ENCODE measurements at places on chromosomes 11 and 22. TPM values are rescaled to one million over a fixed set of nuclear protein-coding genes. Genes with fewer than 3 reads are reported as not detected.

OOSP1 gene
- not detected for total RNA-seq

TRABD gene
- total RNA-seq: 11.2 TPM

LMF2 gene
- total RNA-seq: 40.6 TPM

C1QTNF5 gene
- total RNA-seq: 53.2 TPM

NFRKB gene
- total RNA-seq: 21.3 TPM

EEF1G gene
- 1,360 TPM for total RNA-seq

MMP11 gene
- total RNA-seq: 3.9 TPM

NUP50 gene
- 49.5 TPM for total RNA-seq

CRYBB2 gene
- not detected for total RNA-seq

SCUBE1 gene
- total RNA-seq: 7.4 TPM

OR6A2 gene
- total RNA-seq: 0.76 TPM

THY1 gene
- 669 TPM for total RNA-seq

RTL10 gene
- total RNA-seq: 14.2 TPM

TST gene
- 17.5 TPM for total RNA-seq

GLYATL2 gene
- total RNA-seq: 1.5 TPM

MS4A8 gene
- total RNA-seq: not detected

CARD18 gene
- total RNA-seq: not detected

POTEH gene
- not detected for total RNA-seq

OR9Q2 gene
- not detected for total RNA-seq

OR10D3 gene
- total RNA-seq: under 0.01 TPM

CCDC89 gene
- total RNA-seq: 5.7 TPM

CD3G gene
- not detected for total RNA-seq

ELFN2 gene
- 0.13 TPM for total RNA-seq

ESAM gene
- 0.54 TPM for total RNA-seq
